ENCODE measurements at places on chromosomes 2 and 18.

DNA sequence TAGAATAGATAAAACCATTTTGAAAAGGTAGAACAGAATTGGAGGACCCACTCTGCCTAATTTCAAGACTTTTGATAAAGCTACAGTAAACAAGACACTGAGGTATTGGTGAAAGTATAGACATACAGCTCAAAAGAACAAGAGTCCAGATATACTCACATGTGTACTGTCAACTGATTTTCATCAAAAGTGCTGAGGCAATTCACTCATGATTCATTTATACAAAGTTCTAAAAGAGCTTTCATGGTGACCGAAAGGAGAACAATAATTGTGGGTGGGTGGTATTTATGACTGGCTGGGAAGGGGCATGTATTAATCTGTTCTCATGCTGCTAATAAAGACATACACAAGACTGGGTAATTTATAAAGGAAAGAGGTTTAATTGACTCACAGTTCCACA lies 7.3 kb downstream of the MAP4K3 start:
- no peak for DNase-seq

DNA sequence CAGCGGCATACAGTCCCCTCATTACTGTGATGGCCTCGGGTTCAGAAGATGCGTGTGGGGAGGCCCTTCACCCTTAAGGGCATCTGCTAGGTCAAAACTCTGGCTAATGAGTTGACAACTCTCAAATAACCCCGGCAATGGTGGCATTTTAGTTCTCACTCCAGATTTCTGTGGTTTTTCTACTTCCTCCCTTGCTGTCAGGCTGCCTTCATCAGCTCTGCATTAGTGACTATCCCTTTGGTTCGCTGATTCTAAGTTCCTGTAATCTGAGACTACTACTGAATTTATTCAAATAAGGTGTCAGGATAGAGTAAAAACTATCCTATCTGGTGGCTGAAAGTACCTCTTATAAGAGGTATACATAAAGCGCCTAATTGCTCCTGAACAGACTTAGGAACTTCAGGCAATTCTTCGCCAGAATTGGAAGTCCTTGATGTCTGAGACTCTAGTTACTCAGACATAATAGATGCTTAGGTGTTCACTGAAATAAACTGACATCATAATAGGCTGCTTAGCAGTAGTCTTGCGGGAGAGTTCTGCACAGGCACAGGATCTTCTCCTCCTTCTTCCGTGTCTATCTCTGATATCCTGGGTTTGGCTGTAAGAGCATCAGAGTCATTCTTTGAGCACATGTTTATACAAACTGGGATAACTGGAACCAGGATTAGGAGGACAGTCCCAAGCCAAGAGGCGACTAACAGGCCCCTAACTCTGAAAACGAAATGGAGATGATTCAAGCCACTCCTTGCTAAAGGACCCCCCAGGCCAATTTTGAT lies 194.5 kb downstream of the DNER start:
- no peak for DNase-seq

GRCh38 chr18:59359576-59359952 lies 499 bp upstream of the LMAN1 start:
- no peak for DNase-seq

- DNase-seq: no peak
These were observed 89.3 kb downstream of the CABYR start for GRCh38 chr18:24227977-24228666.

DNA sequence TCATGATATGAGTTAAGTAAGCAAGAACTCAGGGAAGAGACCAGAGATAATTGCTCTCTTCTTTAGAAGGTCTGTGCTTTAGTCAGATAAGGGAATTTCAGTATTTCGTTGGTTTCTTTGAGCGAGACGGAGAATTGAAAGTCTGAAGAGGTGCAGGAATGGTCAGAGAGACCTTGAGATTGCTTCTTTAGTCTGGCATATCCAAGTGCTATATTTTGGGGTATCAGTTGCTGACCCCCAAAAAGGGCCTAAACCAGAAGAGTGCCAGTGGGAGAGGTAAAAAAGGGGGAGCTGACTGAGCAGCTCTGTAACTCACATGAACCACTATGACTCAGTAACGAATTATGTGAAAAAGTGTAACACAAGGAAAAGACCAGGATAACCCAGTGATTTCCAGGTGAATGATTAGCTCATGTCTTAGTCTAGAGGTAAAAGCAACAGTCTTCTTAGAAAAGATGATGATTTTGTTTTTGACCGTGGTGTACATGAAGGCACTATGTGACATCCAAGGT lies 932.9 kb downstream of the TDRD15 start:
- DNase-seq: no peak

Measured in SK-N-DZ (cell line).